ENCODE measurements at places on chromosomes 7 and 10. TPM values are rescaled to one million over a fixed set of nuclear protein-coding genes. Genes with fewer than 3 reads are reported as not detected.

The ELOVL3 gene
- total RNA-seq: not detected

The ANLN gene
- 111 TPM for total RNA-seq

The ACHE gene
- 1.1 TPM for total RNA-seq

The OR2A12 gene
- not detected for total RNA-seq

The MLXIPL gene
- total RNA-seq: not detected

The VAX1 gene
- not detected for total RNA-seq

The PIK3CG gene
- 17.3 TPM for total RNA-seq

The KRIT1 gene
- total RNA-seq: 41.2 TPM

The HSPA12A gene
- total RNA-seq: 0.29 TPM

The TAS2R5 gene
- total RNA-seq: 1.5 TPM

Data from vein endothelial cell (primary cell).